ENCODE measurements at places on chromosomes 2 and 18. TPM values are rescaled to one million over a fixed set of nuclear protein-coding genes. Genes with fewer than 3 reads are reported as not detected.

DNA sequence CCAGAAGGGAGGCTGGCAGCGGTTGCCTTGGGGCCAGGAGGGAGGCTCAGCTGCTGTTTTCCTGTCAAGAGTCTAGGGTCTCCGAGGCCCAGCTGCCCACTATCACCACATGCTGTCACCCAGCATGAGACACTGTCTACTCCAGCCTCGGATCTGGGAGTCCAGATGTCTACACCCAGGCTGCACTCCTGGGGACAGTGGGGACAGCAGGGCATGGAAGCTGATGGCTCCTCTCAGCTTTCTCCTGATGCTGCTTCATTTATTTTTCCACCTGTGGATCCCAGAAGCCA lies 134.0 kb downstream of the PTGR3 start:
- DNase-seq, result no peak

- no peak for DNase-seq
Observed at GRCh38 chr18:48835119-48835518, 115.6 kb downstream of the SMAD7 start.

DNA sequence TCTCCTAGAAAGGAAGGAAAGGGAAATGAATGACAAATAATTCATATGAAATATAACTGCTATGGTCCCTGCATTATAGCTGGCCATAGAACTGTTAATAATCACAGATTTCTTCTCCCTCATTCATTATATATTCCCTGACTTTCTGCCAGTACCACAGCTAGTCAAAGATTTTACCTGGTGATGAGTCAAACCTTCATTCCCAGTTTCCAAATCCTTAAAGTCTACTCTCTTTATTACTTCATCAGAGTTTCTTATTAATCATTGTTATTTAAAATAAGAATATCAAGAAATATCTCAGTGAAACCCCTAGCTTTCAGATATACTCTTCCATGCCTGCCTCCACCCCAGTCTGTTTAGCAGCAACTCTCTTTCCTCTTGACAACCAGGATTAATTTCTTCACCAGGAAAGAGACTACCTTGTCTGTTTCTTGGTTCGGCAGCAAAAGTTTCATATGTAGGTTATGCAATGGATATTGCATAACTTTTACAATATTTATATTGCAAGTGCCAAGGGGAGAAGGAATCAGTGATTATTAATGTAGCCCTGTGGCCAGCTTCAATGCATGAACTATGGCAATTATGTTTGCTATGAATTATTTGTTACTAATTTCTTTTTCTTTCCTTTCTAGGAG lies 533.8 kb downstream of the FBXO15 start:
- DNase-seq, result no peak

GRCh38 chr2:64787698-64788097 lies 134.0 kb upstream of the SERTAD2 start:
- DNase-seq, result no peak

DNA sequence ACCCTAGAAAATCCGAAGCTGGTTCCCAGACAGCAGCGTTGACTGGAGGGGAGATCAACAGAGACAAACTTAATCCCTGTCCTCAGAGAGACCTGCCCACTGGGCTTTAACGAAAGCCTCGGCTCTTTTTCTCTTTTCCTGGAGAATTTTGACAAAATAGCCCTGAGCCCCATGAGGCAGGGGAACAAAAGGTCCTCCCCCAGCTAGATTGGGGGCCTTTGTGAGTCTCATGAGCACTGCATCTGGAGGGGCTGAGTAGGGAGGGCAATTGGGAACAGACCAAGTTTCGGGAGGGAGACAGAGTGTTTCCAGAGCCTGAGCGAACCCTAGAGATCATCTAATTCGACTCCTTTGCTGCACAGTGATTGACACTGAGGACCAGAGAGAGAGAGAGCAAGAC lies 123.9 kb upstream of the HAAO start:
- DNase-seq, result no peak

DNA sequence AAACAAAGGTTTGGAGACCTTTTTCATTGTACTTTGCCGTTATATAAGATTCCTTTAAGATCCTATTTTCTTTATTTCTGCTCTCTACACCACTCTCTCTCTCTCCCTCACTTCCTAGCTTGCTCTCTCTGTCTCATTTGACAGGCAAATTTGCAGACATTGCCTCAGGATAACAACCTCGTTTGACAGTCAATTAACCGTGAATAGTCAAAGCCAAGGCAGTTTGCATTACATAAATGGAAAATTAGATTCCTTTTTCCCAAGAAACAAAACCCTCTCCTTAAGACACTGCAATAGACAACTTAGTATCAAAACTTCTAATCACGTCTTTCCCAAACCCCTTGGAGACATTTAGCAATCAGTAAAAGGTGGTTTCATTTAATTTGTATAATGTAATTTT lies 7.4 kb downstream of the SKOR2 start:
- no peak for DNase-seq

GRCh38 chr2:186059096-186059495 lies 320.5 kb downstream of the FSIP2 start:
- peak; percentile 44 for DNase-seq

- no peak for DNase-seq
Observed at GRCh38 chr2:13413989-13414388, 697.3 kb downstream of the TRIB2 start.

GRCh38 chr2:24024996-24025663 lies 15.2 kb downstream of the MFSD2B start:
- no peak for DNase-seq

DNA sequence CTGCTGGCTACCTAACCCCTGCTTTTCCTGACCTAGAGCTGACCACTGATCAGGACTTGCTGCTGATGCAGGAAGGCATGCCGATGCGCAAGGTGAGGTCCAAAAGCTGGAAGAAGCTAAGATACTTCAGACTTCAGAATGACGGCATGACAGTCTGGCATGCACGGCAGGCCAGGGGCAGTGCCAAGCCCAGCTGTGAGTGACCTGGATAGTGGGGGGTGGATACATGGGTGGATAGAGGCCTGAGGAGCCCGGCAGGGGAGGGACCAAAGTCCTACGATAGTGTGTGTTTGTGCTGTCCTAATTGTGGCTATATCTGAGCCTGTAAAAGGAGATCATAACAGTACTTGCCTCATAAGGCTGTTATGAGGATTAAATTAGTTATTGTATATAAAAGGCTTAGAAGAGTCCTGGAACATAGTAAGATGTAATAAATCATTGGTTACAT lies 8.2 kb downstream of the PLCD4 start:
- DNase-seq, result no peak

DNA sequence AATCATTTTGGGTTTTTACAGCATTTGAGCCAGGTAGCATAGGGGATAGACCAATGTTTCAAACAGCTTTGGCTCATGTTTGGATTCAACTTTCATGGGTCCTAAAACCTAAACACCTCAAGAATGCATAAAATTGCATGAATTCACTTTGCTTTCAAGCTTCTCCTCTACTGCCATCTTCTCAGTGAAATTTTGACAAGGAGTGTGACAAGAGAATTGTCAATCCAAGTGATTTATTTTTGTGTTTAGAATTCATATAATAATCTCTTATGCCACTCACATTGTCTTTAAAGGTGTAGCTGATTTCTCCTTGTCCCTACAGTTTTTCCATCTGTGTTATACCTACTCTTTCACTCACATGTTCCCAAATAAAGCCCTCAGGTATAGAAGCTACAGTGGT lies 264.8 kb upstream of the RND3 start:
- no peak for DNase-seq

- peak; percentile 38 for DNase-seq
Observed at GRCh38 chr2:17878281-17879136, at the start of gene KCNS3. Gene KCNS3, plus strand, starts transcription at chr2:17878667. Its CDS starts 52,342 bp downstream, at chr2:17931009.

DNA sequence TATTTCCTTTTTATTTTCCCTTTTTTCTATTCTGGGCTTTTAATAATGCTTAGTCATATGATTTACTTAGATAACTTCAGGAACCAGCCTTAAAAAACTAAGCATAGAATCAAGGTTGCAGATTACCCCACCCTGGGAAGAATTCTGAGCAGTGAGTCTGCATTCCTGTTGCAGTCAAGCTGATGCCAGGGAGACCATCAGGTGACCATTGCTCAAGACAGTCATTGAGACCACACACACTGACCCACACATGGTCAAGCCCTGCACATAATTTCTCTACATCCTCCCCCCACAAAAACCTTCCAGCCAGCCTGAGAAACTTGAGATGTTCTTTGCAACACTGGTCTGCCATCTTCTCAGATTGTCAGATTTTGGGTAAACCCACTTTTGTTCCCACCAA lies 83.9 kb downstream of the SH3YL1 start:
- DNase-seq, result no peak

GRCh38 chr18:10059610-10060468 lies 146.0 kb downstream of the VAPA start:
- no peak for DNase-seq

GRCh38 chr2:13050764-13051163 lies 334.0 kb downstream of the TRIB2 start:
- DNase-seq, result no peak

GRCh38 chr2:111908578-111908977 lies 10.2 kb downstream of the MERTK start:
- DNase-seq, result no peak

DNA sequence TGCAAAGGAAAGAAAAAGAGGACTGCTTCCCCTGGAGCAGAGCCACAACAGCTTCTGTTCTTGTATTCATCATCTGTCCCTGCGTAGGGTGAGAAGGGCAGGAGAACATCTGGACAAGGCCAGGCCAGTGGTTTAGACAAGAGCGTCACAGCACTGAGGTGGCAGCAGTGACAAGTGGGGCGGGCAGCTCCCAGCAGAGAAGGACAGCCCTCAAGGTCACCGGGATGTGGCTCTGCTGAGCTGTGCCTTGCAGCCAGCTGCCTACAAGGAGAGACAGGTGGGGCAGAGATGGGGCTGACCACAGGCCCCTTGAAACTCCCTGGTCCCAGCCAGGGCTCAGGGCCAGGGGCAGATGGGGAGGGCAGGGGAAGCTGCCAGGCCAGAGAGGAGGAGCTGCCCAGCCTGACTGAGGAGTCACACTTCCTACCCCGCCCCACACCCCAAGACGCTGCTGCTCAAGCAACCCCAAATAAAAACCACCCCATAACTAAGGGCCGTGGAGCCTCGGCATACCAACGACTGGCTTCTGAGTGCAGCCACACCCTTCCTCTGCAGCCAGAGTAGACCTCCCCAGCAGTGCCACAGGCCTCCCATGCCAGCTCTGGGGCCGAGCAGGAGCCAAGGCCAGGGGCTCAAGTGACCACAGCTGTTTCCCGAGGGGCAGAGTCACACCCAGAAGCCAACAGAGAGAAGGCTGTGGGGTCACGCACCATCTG lies 5.4 kb downstream of the RAB11FIP5 start:
- DNase-seq, result no peak

GRCh38 chr2:100767810-100768806 lies 51.8 kb upstream of the NPAS2 start:
- no peak for DNase-seq

- DNase-seq, result no peak
Observed at GRCh38 chr2:204972606-204973336, 427.5 kb downstream of the PARD3B start.

DNA sequence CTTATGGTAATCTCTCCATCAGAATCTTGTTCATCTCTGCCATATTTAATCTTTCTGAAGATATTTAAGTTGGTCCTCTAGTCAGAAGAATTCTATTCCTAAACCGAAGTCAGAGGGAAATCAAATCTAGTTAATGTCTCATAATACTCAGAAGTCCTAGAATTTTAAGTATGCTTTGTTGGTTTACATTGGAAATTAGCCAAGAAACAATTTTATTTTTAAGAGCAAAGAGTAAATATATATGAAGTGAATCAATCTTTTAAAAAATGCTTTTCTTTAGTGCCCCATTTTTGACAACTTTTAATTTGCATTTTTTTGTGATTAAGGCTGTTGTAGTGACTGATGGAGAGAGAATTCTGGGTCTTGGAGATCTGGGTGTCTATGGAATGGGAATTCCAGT lies 38.1 kb downstream of the ME2 start:
- no peak for DNase-seq

- DNase-seq, result peak; percentile 88
Observed at GRCh38 chr2:5691221-5691984, 781 bp upstream of the SOX11 start.

- no peak for DNase-seq
Observed at GRCh38 chr2:216071111-216071851, 10.3 kb downstream of the PECR start.

GRCh38 chr2:15159206-15159605 lies 401.9 kb downstream of the NBAS start:
- DNase-seq, result no peak

DNA sequence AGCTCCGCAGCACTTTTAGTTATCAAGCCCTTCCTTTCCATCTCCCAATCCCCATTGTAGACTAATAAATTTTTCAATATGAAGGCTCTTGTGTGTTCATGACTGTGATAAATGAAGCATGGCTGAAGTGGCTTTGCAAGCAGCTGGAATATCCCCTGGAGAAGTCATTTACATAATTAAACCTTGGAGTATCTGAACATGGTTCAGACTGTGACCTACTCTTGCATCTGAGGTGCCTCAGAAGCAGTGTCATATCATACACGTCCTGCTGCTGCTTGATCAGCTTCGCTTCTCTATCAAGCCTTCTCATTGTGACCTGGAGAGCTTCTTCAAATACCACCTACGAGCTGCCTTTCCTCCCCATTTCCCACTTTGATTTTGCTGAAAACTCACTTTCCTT lies 48.4 kb upstream of the ZNF397 start:
- DNase-seq, result no peak

GRCh38 chr2:85853499-85854165 lies 35.2 kb downstream of the ST3GAL5 start:
- no peak for DNase-seq

DNA sequence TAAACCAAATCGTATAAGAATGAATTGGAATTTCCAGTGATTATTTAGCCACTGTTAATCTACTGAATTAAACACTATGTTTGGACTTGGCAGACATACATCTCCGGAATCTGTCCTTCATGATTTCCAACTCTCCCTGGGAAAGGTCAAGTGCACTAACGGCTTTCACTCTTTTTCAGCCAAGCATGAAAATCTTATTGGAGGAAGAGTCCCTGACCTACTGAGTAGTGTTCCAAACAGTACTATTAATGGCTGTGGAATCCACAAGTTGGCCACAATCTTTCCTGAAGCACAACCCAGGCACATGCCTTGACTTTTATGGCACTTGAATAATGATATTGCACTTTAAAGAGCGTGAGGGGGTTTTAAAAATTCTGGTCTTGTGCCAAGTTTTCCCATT lies 318.9 kb upstream of the RND3 start:
- DNase-seq, result no peak

GRCh38 chr2:171150694-171151285 lies 9.9 kb downstream of the TLK1 start:
- DNase-seq, result no peak

GRCh38 chr18:23484561-23485182 lies 18.6 kb upstream of the RMC1 start:
- no peak for DNase-seq

- no peak for DNase-seq
Observed at GRCh38 chr2:228543117-228543516, 361.6 kb upstream of the SPHKAP start.

GRCh38 chr2:67015681-67016080 lies 381.5 kb upstream of the ETAA1 start:
- DNase-seq, result no peak

ZBTB7C gene
- polyA plus RNA-seq, result 2.2 TPM

GPBAR1 gene
- polyA plus RNA-seq, result 1.9 TPM

EVX2 gene
- polyA plus RNA-seq, result not detected

TRAK2 gene
- polyA plus RNA-seq, result 51.3 TPM

DNAJC5G gene
- 0.53 TPM for polyA plus RNA-seq

AQP12A gene
- not detected for polyA plus RNA-seq

DPP10 gene
- 9.8 TPM for polyA plus RNA-seq

MATN3 gene
- polyA plus RNA-seq, result 11.3 TPM

CLEC4F gene
- polyA plus RNA-seq, result 0.13 TPM

LAMA1 gene
- 9.7 TPM for polyA plus RNA-seq

ACADL gene
- 25.7 TPM for polyA plus RNA-seq

GRP gene
- polyA plus RNA-seq, result 56.9 TPM

TMEM185B gene
- 22.4 TPM for polyA plus RNA-seq

GTF2A1L gene
- 0.88 TPM for polyA plus RNA-seq

COL4A3 gene
- 4.0 TPM for polyA plus RNA-seq

ACVR1 gene
- 28.3 TPM for polyA plus RNA-seq

TIGD1 gene
- polyA plus RNA-seq, result 11.3 TPM
